ENCODE measurements at places on chromosomes 7 and 10.

GRCh38 chr7:40885503-40885902 lies 750.7 kb downstream of the SUGCT start:
- no peak for DNase-seq

DNA sequence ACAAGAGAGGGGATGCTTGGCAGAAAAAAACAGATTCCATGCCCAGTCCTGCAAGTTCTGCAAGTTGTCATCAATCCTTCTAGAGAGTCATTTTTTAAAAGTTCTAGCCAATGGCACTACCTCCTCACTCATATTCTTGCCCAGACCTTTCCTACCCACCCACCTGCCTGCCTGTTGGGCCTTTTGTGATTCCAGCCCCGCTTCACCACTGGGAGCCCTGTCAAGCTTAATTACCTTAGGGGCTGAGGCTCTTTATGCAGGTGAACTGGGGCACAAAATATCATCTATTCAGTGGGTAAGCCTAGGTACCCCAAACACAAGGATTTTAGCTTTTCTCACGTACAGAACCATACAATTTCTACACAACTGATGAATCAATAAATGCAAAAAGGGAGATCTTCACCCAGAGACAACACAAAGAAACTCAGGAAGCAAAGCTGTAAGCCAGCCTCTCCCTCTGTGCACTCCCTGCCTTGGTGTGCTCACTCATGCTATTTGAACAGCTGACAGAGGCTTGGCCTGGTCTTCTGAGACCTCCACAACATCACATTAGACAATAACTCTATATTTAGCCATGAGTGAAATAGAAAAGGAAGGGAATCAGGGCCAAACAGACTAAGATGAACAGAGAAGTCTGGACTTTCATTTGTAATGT lies 222.6 kb downstream of the HTR7 start:
- DNase-seq: no peak

- no peak for DNase-seq
Measured at GRCh38 chr10:131570716-131571307, 259.3 kb upstream of the TCERG1L start.

GRCh38 chr7:117621075-117621618 lies 141.3 kb downstream of the CFTR start:
- no peak for DNase-seq

DNA sequence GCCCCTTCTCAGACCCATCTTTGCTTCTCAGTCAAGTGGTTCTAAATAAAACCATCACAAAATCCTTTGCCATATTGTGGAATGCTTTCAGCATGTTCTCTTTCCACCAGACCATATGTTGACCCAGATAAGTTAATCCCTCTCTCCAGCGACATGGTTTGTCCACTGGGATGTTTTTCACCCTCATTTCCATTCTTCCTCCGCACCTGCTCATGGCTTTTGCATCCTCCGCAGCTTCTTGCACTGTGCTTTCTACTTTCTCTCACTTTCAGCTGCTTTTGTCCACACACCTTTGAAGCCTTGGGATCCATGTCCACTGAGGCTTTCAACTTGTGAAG lies 52.3 kb upstream of the WAC start:
- no peak for DNase-seq

- no peak for DNase-seq
Measured at GRCh38 chr10:88466786-88467185, 116.3 kb downstream of the RNLS start.

GRCh38 chr7:150448789-150449147 lies 1.7 kb upstream of the GIMAP8 start:
- peak; percentile 80 for DNase-seq

DNA sequence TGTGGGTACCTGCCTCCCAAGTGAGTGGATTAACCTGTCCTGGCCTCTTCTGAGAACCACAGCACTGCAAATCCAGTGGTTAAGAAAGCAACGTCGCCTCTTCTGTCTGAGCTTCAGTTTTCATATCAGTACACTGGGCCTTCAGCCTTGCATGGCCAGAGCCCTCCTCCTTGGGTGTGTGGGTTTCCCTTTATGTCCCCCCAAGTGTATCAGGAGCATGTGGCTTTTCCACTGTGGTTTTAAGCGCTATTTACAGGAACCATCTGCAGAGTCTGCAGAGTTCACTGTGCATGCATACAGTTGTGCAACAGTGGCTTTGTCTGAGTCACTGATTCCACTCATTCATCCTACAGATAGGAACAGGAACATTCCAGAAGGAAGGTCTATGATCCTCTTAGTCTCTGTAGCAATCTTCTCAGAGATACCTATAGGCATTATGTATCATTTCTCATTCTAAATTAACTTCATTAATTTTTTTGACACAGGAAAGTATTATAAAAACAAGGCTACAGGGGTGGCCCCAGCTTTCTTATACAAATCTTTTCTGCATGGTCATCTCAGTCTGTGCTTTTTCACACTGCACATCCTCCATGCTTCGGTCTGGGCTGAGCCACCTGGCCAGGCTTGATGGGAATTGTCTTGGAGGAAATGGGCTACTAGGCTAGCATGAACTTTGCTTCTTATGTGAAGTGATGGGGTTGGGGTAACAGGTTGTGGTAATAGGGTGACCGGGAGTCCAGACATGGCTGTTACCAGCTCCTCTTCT lies 17.1 kb downstream of the MBL2 start:
- no peak for DNase-seq

DNA sequence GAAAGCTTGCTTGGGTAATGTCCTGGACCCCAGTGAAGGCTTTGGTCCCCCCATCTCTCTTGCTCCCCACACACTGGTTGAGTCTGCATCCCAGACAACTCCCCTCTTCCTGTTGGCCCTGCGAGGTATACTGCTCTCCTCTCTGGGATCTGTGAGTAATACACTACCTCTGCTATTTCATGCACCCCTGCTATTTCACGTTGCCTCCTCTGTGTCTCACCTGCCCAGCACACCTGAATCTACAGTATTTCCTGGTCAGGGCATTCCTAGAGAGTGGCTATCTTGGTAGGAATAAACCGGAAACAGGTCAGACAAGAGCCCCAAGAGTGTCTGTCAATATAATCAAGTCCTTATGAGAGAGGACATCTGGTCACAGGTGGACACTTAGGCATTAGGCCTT lies 114.3 kb upstream of the ODAD2 start:
- DNase-seq: no peak

- no peak for DNase-seq
Measured at GRCh38 chr10:7133278-7133677, 277.6 kb downstream of the SFMBT2 start.

DNA sequence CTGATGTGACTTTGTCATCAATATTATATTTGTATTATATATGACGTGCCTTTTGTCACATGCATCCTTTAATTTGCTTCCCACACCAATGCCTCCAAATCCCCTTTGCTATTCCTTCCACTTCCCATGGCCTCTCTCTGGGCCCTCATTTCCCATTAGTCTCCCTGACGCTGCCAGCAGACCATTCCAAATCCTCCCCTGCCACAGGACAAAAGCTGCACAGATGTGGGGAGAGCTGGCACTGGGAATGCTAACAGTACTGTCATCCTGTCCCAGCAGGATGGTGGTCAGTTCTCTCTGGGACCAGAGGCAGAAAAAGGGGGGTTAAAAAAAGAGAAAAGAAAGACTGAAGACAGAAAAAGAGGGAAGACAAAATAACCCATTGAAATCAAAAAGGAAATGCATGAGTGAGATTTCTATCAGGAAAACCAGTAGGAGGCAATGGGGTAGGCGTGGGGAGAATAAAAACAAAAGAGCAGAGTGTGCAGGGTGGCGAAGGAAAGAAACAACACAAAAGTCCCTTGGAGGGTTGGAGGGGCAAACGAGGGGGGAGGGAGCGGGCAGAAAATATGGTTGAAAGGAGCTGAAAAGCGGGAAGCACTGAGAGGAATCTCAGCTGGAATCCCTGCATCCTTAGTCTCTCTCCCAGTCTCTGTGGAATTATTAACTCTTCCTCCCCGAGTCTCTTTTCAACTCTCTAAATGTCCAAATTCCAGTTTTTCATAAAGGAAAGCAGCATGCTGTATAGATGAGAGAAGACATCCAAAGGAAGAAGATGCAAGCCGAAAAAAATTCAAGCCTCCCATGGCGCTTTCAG lies 59.2 kb upstream of the PTN start:
- no peak for DNase-seq

DNA sequence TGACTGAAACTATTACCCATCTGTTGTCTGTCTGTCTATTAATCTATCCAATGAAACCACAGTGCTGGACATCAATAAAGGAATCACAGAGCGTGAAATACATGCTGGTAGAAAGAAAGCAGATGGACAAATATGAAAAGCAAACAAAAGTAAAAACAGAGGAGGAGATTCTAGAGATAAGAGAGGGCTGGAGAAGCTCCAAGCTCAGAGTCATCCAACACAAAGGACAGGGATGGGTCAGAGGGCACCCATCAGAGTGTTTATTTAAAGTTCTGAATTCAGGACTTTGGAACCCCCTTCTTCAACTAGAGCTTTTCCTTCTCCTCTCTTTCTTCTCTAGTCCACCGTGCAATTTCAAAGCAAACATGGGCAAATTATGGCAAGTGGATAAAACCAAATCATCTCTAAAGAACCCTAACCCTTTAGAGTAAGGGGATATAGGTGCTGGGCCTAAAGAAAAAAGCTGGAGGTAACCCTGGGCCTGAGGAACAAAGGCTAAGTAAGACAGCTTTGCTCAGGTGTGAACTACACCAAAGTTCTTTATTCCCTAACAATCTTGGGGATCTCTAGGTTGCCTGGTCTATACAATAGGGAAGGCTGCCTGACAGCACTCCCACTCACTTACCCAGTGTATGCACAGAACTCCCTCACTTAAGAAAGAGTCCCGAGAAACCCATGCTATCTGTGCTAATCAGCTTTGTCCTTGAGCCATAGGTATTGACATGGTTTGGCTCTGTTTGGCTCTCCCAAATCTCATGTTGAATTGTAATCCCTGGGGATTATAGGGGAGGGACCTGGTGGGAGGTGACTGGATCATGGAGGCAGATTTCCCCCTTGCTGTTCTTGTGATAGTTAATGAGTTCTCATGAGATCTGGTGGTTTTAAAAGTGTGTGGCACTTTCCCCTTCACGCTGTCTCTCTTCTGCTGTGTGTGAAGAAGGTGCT lies 97.0 kb downstream of the BAMBI start:
- no peak for DNase-seq

DNA sequence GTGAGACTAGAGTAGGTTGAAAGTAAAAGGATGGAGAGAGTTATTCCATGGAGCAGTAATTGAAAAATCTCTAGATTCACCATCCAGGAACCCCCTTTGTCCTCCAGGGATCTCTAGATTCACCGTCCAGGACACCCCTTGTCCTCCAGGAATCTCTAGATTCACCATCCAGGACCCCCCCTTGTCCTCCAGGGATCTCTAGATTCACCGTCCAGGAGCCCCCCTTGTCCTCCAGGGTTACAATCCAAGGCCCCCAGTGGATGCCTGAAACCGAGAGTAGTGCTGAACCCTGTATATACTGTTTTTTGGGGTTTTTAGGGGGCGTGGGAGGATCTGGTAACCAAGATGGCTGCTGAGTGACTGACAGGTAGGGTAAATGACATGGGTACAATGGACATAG lies 38.3 kb upstream of the PPP2R2D start:
- no peak for DNase-seq

DNA sequence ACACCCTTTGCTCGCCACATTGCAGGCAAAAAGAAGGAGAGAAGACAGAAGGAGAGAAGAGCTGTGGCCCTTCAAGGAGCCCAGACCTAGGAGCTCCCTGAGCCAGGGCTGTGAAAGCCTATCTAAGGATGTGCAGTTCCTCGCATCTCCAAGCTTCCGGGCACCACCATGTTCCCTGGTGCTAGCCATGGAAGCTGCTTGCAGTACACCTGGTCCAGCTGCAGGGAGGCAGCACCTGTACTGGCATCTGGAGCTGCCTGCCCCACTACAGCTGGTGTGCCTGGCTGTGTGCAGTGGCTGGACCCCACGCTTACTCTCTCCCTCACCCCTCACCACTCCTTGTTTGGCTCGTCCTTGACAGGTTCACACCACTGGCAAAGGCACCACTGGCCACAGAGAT lies 1111.8 kb upstream of the POT1 start:
- DNase-seq: no peak

DNA sequence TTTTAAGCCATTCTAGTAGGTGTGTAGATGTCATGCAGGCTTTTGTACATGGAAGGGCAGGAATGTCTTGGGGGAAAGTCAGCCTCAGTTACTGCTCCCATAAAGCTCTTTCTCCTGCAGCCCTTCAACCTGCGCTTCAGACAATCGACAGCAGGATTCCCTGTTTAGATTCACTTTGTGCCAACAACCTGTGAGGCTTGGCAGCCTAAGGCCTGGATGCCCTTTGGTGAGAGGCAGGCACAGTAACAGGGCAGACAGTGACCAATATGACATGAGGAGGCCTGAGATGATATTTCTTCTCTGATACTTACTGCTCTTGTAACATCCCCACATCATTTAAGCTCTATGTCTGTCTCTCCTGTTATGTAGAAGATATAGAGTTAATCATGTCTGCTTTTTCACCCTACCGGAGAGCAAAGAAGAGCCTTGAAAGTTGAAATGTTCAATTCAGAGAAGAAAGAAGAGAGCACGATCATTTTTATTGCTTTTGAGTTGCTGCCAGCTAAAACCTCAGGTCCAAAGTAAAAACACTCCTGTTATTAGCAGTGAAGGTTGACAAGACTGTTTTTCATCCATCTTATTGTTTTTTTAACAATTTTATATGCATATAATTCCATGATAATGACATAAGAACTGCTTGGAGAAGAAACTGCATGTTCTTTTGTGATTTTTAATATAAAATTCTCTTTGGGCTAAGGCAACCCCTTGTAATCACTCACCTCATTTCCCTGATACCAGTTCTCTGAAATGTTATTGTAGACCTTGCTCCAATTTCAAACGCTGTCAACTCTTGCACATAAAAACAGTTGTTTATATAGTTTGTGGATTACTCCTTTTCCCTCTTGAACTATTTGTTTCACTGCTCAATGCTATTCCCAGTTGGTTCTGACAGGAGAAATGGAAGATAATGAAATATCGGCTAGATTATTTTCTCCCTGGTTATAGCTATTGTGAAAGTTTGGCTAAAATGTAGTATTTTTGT lies 140.9 kb downstream of the GALNT17 start:
- no peak for DNase-seq

- DNase-seq: no peak
Measured at GRCh38 chr10:20313665-20314064, 497.4 kb downstream of the PLXDC2 start.

- DNase-seq: no peak
Measured at GRCh38 chr10:116913695-116914094, 64.4 kb downstream of the ENO4 start.

DNA sequence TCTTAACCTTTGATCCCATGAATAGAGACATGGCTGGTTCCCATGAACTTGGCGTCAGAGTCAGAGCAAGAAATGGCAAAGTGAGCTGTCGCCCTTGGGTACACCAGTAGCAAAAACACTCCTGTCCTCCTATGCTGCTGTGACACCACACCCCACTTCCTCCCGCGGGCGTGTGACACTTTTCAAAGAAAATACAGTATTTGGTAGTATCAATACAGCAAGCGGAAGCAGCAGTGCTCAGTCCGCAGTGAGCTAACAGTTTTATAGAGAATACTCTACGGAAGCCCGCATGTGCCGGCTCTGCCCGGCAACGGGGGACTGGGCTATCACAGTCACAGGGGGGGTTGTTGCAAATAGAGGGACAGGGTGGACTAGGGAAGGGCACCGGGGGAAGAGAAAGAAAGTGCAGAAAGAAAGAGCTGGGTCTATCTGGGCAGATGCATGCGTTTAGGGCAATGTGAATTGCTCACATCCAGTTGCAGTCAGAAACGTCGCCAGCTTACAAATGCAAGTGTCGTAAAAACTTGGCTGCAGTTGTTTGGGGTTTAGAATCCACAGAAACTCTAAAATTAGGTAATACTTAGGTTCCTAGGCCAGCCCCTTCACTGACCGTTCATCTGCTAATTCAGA lies 49.8 kb downstream of the PRKCQ start:
- peak; percentile 75 for DNase-seq

- DNase-seq: peak; percentile 59
Measured at GRCh38 chr10:109978481-109978880, 29.3 kb upstream of the ADD3 start.

- no peak for DNase-seq
Measured at GRCh38 chr10:10662716-10663408, 354.8 kb upstream of the CELF2 start.
